CD4-positive, alpha-beta T cell treated with Interleukin-15 for 4 hours (primary cell): ENCODE measurements at places on chromosomes 6 and 20.

GRCh38 chr6:7108196-7108963 lies 619 bp downstream of the RREB1 start:
- DNase-seq, result peak; percentile 38

- no peak for DNase-seq
Observed at GRCh38 chr6:159631886-159632285, 61.2 kb downstream of the SOD2 start.

DNA sequence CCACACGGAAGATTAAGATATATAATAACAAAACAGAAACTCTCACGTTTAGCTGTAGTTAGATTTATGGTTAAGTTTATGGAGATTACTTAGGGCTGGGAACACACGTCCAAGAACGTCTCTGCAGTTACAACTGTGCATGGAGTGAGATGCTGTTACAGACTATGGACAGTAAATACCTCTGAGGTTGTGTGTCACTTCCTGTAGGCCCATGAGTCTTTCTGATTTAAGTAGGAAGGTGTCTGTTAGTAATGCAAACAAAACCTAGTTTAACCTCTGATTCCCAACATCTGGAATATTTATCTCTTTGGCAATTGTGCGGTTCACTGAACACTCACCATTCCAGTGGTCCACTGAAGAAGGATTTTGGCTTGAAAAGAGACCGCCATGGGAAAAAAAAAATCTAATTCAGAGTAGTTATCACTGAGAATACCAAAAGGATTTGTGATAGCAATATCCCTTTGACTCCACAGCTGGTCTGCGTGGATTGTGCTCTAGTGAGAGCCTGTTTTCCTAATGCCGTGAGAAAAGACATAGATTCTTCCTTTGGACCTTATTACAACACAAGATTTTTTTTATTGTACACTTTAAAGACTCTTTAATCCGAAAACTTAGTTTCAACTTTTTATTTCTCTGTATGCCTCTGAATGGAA lies 478.2 kb upstream of the CITED2 start:
- no peak for DNase-seq

- DNase-seq, result no peak
Observed at GRCh38 chr6:132199343-132199742, 201.9 kb downstream of the MOXD1 start.
